A549 treated with DMSO at 1 μM for 4 hours (cell line): ENCODE measurements at places on chromosomes 5 and 9. TPM values are rescaled to one million over a fixed set of nuclear protein-coding genes. Genes with fewer than 3 reads are reported as not detected.

DMAC1 gene
- total RNA-seq = 34.8 to 78.2 TPM (median 68.9 TPM) in 5 replicates

DYNC2I2 gene
- total RNA-seq = 94.8 to 144 TPM (median 126 TPM) in 5 replicates

MAMDC2 gene
- total RNA-seq = 0.20 to 0.46 TPM (median 0.28 TPM) in 5 replicates

SLC6A3 gene
- 0.09 to 0.25 TPM (median 0.10 TPM) in 5 replicates for total RNA-seq

SOX30 gene
- 0.03 to 0.05 TPM in 2 of 5 replicates, not detected in the others for total RNA-seq

GZMA gene
- not detected in 5 replicates for total RNA-seq
